ENCODE measurements at places on chromosomes 2 and 18.

DNA sequence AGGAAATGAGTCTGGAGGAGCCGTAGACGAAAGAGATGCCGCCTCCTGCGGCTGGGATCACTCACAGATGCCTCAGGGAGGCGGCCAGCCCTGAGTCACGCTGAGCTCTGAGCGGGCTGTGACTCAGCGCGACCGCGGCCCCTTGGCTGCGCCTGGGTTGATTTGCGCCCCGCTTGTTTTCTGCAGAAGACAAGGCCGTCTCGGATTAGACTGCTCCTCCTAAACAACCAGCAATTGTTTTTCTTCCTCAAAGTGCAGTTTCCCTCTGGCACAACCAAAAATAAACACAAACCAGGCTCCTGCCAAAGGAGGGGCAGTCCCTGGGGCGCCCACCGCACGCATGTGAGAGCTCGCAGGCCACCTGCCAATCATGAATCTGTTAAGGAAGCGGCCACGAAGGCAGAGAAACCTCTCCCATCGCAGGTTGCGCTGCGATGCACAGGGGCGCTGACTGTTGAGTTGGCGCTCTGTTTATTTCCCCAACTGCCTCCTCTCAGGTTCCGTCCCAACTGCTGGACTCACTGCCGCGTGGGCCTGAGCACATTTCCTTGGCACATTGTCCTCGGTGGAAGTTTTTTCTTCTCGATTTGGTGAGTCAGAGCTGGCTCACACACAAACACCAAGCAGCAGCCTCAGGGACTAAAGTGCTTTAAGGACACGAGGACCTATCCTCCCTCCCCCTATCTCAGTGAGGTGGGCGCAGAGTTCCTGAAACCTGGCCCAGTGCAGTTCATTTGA lies 85.2 kb upstream of the NDUFV2 start:
- DNase-seq, result peak; percentile 81

- DNase-seq, result no peak
These were observed 743.3 kb downstream of the SLC4A3 start for GRCh38 chr2:220370764-220371163.

- no peak for DNase-seq
These were observed 87.9 kb upstream of the PNPT1 start for GRCh38 chr2:55781542-55781941.

GRCh38 chr2:25402477-25402876 lies 60.8 kb upstream of the DNMT3A start:
- DNase-seq, result no peak

DNA sequence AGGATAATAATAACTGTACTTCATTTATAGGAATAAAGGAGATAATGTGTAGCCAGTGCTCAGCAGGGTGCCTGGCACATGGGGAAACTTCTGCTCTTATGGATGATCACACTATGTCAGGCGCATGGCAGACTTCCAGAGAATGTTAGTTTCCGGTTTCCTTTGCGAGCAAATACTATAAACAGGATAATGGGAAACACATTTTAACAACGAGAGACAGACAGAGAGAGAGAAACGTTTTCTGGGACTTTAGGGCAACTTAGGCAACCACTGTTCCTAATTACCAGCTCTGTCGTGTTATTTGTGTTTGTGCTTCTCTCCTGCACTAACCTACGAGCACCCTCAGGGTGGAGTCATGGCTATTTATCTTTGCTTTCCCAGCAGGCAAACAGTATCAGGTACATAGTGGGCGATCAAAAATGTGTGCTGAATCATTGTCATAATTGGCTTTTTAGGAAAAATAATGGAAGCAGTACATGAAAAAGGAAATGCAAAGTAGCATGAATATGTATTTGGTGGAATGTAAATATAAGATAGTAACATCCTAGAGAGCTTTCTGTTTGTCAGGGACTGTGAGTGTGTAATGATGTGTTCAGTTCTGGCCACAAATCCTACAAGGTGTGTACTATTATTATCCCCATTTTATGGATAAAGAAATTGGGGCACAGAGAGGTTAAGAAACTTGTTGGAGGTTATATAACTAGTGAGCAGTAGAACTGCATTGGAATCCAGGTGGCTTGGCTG lies 36.8 kb upstream of the IGFBP2 start:
- peak; percentile 88 for DNase-seq

DNA sequence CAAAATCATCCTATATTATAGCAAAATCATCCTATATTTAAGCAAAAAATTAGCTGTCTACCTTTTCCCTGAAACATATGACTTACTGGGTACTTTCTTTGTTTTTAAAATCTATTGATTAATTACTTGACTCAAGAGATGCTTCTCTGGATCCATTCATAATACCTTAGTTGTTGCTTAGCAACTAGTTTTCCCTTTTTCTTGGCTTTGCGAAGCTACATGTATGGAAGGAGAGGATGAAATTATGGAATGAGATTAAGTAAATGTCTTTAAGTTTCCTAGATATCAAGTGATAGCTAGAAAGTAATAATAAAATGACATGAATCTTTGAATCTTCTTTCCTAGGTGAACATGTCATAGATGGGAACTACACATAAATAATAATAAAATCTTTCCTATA lies 1033.2 kb upstream of the FAM98A start:
- DNase-seq, result no peak

DNA sequence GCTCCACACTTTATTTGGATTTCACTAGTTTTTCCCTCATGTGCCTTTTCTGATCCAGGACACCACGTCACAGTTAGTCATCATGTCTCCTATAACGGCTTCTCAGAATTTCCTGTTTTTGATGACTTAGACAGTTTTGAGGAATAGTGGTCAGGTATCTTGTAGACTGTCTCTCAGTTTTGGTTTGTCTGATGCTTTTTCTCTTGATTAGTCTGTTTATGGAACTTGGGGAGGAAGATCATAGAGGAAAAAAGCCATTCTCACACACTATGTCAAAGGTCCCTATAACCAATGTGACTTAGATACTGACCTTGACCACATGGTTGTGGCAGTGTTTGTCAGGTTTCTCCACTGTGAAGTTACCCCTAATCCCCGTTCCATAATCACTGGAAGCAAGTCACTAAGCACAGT lies 89.0 kb downstream of the RAPH1 start:
- DNase-seq, result no peak

DNA sequence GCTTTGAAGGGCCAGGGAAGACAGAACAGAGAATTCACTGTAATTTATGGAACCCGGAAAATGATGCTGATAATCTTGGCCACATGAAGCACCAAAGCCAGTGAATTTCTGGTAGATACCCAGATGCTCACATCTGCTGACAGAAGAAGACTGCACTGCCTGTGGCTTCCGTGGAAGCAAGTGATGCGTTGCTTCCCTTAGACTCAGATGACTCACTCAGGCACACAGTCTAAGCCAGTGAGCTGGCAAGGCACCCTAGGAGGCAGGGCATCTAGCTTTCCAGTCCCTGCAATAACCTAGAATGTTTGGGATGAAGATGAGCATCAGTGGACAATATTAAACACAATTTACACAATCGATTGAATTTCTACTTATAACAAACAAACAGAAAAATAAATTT lies 284.7 kb downstream of the CMPK2 start:
- peak; percentile 15 for DNase-seq

- DNase-seq, result no peak
These were observed 275.2 kb downstream of the DSEL start for GRCh38 chr18:67241299-67241698.

DNA sequence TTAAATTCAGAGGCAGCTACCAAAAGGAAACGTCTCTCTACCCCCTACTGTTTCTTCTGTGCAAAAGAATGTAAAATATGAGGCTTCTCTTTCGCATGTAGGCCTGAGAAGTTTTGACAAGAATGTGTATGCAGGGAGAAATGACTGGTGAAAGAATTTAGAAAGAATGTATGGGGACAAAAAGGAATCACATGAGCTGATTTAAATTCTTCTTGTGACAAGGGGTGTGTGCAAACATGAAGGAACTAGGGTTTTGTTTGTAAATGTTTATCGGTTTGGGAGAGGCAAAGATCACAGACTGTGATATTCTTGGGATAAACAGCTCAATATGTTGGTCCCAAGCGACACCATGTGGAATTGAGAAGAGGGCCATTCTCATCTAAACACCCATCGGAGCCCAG lies 345.2 kb upstream of the VRK2 start:
- no peak for DNase-seq

DNA sequence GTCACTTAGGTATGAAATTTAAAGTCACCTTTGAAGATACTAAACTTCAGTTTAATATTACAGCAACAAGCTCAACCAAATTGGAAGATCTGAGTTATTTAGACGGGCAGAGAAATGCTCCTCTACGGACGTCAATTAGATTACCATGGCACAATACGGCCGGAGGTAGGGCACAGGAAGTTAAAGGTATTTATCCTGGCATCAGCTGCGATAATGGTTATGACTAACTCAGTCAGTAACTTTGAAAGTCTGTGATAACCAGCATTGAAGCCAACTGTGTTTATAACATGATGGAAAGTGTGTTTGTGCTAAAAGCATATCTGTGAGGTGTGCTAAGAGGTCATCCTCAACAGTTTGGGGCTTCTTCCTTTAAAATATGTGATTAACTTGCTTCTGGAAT lies 117.3 kb downstream of the WDSUB1 start:
- DNase-seq, result no peak

DNA sequence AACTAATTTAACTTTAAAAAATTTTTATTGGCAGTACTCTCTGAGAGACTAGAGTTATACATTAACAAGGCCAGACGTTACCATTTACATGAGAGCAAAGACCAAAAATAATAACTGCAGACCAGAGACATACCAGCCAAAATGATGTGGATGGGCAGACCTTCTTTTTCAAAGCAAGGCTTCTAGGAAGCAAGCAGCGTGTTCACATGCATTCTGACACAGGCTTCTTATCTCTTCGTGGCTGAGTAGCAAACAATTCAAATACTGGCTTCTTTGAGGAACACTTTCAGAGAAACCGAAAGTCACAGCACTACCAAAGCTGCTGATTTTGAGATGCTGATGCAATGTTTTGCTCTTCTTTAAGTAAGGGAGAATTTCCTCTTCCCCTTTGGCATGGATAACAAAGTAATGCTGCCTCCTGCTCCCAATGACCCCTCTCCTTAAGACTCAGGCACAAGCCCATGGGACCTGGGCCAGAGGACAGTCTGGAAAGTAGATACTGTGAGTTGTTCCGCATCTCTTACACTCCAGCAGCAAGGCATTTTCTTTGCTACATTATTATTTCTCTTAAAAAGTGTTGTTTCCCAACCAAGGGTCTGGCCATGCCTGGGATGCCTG lies 181.9 kb downstream of the MREG start:
- DNase-seq, result no peak

- no peak for DNase-seq
These were observed 27.3 kb upstream of the TDRD15 start for GRCh38 chr2:21096458-21096857.

GRCh38 chr18:54162431-54162830 lies 62.0 kb downstream of the MBD2 start:
- no peak for DNase-seq
